H9 (cell line): ENCODE measurements at places on chromosomes 2 and 18. TPM values are rescaled to one million over a fixed set of nuclear protein-coding genes. Genes with fewer than 3 reads are reported as not detected.

DNA sequence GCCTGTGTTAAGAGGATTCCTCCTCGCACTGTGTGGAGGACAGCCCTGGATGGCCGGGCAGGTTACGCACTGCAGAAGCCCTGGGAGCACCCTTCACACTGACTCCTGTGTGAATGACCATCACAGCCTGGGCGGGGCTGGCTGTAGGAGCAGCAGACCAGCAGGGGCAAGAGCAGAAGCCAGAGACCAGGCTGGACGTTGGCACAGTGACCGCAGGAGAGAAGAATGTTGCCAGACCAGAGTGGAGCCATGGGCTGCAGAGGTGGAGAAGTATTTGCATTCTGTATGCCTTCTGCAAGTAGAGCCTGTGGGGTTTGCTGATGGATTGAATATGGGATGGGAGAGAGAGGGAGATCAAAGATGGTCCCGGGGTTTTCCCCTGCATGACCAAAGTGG lies 23.1 kb downstream of the LRRFIP1 start:
- H3K27me3 ChIP-seq, result no peaks in the 10 kb centered on the region
- peak; percentile 17 for DNase-seq
- no peak overlapping the region for H3K27ac ChIP-seq
- peaks cover 22% of the 10 kb centered on the region for H3K36me3 ChIP-seq

DNA sequence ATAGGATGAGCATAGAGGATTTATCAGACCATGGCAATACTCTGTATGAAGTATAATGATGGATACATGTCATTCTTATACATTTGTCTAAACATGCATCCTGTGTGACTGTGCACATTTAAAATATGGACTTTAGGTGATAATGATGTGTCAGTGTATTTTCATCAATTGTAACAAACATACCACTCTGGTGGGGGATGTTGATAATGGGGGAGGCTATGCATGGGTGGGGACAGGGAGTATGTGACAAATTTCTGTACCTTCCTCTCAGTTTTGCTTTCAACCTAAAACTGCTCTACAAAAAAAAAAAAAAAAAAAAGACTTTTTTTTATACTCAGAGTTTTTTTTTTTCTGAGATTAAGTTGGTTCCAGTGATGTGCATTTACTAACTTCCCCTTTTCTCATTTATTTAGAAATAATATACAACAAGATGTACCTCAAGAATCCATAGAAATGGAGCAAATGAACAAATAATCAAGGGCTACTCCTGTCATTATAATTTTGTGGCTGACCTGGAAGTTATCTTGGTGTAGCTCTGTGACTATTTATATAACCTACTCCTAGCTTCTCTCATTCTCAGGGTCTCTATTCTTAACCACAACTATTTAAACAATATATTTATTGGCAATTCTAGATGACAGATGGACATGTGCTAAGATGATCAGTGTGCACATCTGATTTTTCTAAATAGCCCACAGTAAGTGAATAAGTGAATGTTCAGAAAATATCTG lies 108.9 kb upstream of the ITGA4 start:
- H3K36me3 ChIP-seq, result no peaks in the 10 kb centered on the region
- H3K27me3 ChIP-seq, result no peaks in the 10 kb centered on the region
- H3K4me1 ChIP-seq, result no peaks in the 10 kb centered on the region

TMSB10 gene
- 755 and 770 TPM in 2 replicates for total RNA-seq

- no peaks in the 10 kb centered on the region for H3K27me3 ChIP-seq
- H3K4me3 ChIP-seq, result no peak overlapping the region
- no peak overlapping the region for H3K27ac ChIP-seq
- H3K36me3 ChIP-seq, result no peaks in the 10 kb centered on the region
Observed at GRCh38 chr2:163157891-163158496, 319.4 kb upstream of the KCNH7 start.

DNA sequence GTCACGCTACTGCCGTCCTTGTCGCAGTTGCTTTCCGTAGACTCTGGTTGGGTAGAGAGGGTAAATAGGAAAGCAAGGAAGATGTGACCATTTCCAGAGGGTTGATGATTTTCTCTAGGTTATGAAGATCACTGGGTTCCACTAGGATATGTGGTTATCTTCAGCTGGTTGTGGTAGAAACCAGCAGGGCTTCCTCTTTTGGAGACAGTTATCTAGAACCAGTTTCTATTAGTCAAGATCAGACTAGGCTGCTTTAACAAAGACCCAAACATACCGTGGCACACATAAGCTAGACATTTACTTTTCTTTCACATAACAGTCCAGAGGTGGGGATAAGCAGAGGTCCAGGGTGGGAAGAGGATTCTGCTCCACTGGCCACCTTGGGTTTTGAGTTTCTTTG lies 59.6 kb downstream of the FASTKD2 start:
- no peak overlapping the region for H3K4me3 ChIP-seq
- no peaks in the 10 kb centered on the region for H3K27me3 ChIP-seq
- H3K4me1 ChIP-seq, result peaks cover 4% of the 10 kb centered on the region; the same call in 1 of the 2 replicates
- H3K36me3 ChIP-seq, result 0 out of 2 replicates have a peak, but pooled peaks cover 2% of the 10 kb centered on the region
- H3K27ac ChIP-seq, result no peak overlapping the region

DNA sequence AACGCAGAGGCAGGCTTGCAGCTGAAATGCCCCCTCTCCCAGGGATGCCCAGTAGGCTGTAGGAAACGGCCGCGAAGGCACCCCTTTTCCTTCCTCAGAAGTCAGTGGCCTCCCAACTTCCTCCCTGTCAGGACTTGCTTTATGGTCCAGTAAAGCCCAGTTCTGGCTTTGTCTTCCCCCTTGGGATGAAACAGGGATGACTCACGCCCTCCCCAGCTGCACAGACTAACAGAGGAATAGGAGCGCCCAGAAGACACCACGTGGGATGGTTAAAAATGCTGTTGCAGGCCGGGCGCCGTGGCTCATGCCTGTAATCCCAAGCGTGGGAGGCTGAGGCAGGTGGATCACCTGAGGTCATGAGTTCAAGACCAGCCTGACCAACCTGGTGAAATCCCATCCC lies 6.9 kb downstream of the CREG2 start:
- H3K27me3 ChIP-seq, result no peaks in the 10 kb centered on the region; the same call in 1 of the 2 replicates
- no peak overlapping the region for H3K4me3 ChIP-seq
- H3K36me3 ChIP-seq, result no peaks in the 10 kb centered on the region; the same call in 2 of the 3 replicates
- H3K4me1 ChIP-seq, result no peaks in the 10 kb centered on the region
- no peak overlapping the region for H3K27ac ChIP-seq
- no peak for DNase-seq

PLCD4 gene
- 0.18 and 0.42 TPM in 2 replicates for total RNA-seq

DNA sequence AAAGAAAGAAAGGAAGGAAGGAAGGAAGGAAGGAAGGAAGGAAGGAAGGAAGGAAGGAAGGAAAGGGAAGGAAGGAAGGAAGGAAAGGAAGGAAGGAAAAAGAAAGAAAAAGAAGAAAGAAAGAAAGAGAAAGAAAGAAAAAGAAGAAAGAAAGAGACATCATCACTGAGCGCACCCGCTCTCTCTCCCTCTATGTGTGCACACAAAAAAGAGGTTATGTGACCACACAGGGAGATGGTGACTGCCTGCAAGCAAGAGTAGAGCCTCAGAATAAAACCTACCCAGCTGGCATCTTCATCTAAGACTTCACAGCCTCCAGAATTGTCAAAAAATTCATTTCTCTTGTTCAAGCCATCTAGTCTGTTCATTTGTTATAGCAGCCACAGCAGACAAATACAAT lies 1307.4 kb upstream of the ACVR2A start:
- DNase-seq, result no peak
- peaks cover 26% of the 10 kb centered on the region for H3K36me3 ChIP-seq
- H3K27me3 ChIP-seq, result no peaks in the 10 kb centered on the region
- H3K4me3 ChIP-seq, result no peak overlapping the region
- H3K4me1 ChIP-seq, result peaks cover 5% of the 10 kb centered on the region

DNA sequence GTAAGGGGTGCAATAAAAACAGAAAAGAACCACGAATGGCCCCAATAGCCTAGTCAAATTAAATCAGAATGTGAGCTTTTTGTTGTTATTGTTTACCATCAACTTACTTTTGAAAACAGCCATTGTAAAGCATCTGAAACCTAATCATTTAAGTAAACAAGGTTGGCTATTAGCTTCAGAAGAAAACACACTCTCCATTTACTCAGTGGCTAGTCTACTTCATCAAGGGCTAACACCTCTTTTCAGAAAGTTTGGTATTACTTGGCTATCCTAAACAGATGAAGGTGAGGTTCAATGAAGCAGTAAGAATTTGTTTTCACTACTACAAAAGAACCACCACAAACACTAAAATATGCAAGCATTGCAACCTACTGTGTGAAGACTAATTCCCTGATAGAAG lies 398.0 kb downstream of the CDH2 start:
- no peak overlapping the region for H3K4me3 ChIP-seq
- DNase-seq, result no peak
- 0 out of 2 replicates have a peak, but pooled peaks cover 2% of the 10 kb centered on the region for H3K4me1 ChIP-seq
- H3K27me3 ChIP-seq, result no peaks in the 10 kb centered on the region

C2orf81 gene
- total RNA-seq, result 2.4 and 3.5 TPM in 2 replicates

STK39 gene
- total RNA-seq, result 22.1 and 22.7 TPM in 2 replicates

DNA sequence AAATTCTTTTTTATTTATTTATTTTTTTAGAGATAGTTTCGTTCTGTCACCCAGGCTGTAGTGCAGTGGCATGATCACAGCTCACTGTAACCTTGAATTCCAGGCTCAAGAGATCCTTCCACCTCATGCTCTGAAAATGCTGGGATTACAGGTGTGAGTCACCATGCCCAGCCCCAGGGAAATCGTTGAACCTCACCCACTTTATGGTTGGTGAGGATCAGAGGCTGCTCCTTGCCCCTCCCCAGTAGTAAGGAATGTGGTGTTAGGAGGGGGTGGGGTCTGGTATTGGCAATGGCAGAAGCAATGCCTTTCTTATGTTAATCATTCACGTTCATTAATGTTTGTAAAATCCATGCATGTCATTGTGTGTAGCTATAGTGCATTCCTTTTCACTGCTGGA lies 161.9 kb downstream of the SUCLG1 start:
- H3K4me3 ChIP-seq, result no peak overlapping the region
- peak; percentile 41 for DNase-seq
- H3K27me3 ChIP-seq, result no peaks in the 10 kb centered on the region
- H3K36me3 ChIP-seq, result no peaks in the 10 kb centered on the region
- no peak overlapping the region for H3K27ac ChIP-seq

DNA sequence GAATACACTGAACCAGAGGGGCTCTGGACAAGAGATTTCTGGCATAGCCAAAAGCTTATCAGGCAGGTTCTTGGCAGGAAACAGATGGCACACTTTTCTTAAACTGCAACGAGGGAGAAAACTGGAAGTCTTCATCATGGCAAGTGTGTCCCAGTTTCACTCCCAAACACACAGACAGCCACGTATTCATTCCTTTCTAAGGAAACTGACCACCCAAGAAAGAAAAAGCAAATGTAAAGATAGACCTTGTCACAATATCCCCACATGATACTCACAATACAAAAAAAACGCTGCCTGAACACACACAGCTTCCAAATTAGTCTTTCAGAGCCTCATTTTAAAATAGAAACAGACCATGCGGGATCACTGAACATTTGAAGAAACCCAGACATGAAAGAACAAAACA lies 40.6 kb upstream of the RTTN start:
- H3K27me3 ChIP-seq, result no peaks in the 10 kb centered on the region
- no peak overlapping the region for H3K27ac ChIP-seq
- H3K4me1 ChIP-seq, result no peaks in the 10 kb centered on the region
- DNase-seq, result no peak

- no peak overlapping the region for H3K4me3 ChIP-seq
- no peaks in the 10 kb centered on the region for H3K27me3 ChIP-seq
- no peak overlapping the region for H3K27ac ChIP-seq
- no peak for DNase-seq
Observed at GRCh38 chr18:3706279-3707097, 256.5 kb downstream of the TGIF1 start.

GRCh38 chr18:76380791-76381405 lies 114.1 kb downstream of the ZNF516 start:
- H3K4me3 ChIP-seq, result no peak overlapping the region
- H3K27ac ChIP-seq, result no peak overlapping the region
- H3K4me1 ChIP-seq, result no peaks in the 10 kb centered on the region

GRCh38 chr2:149994057-149994728 lies 406.6 kb upstream of the MMADHC start:
- no peaks in the 10 kb centered on the region; the same call in 1 of the 2 replicates for H3K4me1 ChIP-seq
- H3K27me3 ChIP-seq, result no peaks in the 10 kb centered on the region
- H3K27ac ChIP-seq, result no peak overlapping the region
- H3K36me3 ChIP-seq, result no peaks in the 10 kb centered on the region; the same call in 2 of the 3 replicates
- no peak for DNase-seq
- no peak overlapping the region for H3K4me3 ChIP-seq

IL1RL1 gene
- total RNA-seq, result not detected in 2 replicates

DNA sequence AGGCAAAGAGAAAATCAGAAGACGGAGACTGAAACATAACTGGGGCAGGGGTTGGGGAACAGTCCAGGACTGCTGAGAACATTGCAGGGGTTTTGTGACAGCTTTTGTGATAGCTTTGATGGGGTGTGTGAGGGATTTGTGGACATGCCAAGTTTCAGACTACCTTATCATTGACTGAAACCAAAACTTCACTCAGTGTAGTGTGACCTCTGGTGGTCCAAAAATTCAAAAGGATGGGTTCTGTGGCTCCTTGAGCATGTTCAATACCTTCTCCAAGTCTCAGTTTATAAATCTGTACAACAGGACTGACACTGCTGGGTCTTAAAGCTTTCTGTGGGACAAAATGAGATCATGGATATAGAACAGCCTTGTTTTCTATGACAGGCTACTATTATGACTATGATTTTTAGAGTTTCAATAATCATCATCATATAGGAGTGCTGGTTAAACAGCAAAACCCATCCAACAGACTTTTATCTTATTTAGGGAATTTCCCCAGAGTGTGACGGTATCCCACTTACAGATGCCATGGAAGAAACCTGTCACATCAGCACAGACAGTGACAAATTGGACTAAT lies 259.2 kb upstream of the SLC14A2 start:
- no peaks in the 10 kb centered on the region for H3K36me3 ChIP-seq
- no peak overlapping the region for H3K27ac ChIP-seq
- no peak overlapping the region for H3K4me3 ChIP-seq
- no peaks in the 10 kb centered on the region for H3K4me1 ChIP-seq

DNA sequence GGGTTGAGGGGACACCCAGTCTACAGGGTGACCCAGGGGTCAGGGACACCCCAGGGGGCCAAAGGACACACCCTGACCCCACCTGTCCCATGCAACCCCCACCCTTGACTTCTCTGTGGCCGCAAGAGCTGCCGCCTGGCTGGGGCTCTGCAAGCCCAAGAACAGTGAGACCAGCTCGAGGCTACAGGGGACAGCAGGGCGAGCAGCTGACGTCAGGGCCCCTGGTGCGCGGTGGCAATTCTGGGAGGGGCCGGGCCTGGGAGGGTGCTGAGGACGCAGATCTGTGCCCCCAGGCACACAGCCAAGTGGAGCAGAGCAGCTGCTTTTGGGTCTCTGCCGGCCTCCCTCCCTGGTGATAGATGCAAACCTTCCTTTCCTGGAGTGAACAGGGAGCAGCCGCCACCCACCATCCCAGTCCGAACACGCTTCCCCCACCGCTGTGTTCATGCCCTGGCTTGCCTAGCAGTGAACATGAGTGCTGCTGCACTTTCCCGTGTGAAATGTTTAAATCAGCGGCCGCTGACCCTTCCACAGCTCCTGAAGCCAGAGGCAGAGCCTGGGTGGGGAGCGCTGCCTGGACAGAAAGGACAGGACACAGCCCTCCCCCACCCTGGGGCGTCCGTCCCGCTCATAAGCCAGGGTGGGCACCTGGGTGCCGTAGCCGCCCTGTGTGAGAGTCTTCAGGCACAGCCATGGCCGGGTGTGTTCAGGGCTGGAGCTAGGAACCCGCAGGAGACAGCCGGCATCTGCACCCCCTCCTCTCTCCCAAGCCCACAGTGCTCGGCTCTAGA lies 46.9 kb downstream of the SLC66A2 start:
- no peaks in the 10 kb centered on the region for H3K4me1 ChIP-seq
- H3K27ac ChIP-seq, result no peak overlapping the region
- H3K27me3 ChIP-seq, result no peaks in the 10 kb centered on the region
- H3K4me3 ChIP-seq, result no peak overlapping the region
- peaks cover 22% of the 10 kb centered on the region for H3K36me3 ChIP-seq

- no peaks in the 10 kb centered on the region for H3K4me1 ChIP-seq
- no peak overlapping the region for H3K27ac ChIP-seq
- H3K36me3 ChIP-seq, result no peaks in the 10 kb centered on the region
- no peaks in the 10 kb centered on the region; the same call in 1 of the 2 replicates for H3K27me3 ChIP-seq
Observed at GRCh38 chr2:8604262-8604661, 77.6 kb upstream of the ID2 start.
